ENCODE measurements at places on chromosomes 2 and 18.

- no peak for DNase-seq
Measured at GRCh38 chr18:58882044-58882443, 17.4 kb downstream of the ZNF532 start.

- peak; percentile 68 for DNase-seq
Measured at GRCh38 chr2:191626497-191627151, 51.3 kb upstream of the NABP1 start.

DNA sequence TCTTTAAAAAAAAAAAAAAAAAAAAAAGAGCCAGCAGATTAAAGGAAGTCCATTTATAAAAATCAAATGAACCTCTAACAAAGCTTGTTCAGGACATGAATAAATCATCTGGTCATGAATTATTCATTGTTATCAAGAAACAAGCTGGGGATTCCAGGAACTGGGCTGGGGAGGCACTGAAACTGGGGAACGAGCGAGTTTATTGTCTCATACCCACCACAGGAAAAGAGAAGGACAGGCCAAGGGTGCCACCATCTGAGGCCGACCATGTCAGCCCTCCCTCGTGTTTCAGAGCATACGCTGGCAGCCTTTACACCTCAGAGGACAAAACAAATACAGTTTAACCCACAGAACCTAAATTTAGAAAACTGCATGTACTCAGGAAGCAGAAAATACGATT, 164.2 kb downstream of the VWC2L start:
- DNase-seq, result no peak

- no peak for DNase-seq
Measured at GRCh38 chr2:108941767-108942166, 47.3 kb downstream of the EDAR start.

DNA sequence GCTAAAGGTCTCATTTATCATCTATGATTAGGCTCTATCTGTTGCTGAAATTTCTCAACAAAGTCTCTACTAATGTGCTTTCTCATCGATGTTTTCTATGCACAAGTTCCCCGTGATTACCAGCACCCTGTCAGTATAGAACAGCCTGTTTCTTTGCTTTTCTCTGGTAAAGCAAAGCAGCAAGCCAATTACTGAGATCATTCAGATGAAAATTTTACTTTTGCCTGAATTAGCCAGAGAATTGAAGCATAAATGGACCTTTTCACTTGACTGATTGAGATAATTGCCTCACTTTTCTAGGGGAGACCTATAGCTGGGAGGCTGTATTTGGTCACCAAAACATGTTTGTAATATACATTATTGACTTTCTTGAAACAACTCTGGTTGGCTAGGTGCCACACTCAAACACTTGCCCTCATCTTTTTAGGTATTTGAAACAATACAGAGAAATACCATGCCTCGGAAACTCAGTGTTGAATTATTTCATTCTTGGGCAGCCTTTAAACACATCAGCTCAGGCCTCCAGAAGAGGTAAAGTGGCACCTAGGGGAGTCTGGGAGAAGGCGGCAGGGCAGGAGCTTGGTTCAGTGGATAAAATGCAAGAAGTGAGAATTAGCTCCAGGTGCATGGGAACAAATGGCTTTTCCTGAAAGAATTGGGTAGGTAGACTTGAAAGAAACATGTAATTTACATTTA, 96.2 kb downstream of the GALNT3 start:
- no peak for DNase-seq

GRCh38 chr2:40087434-40087833, 308.4 kb upstream of the THUMPD2 start:
- no peak for DNase-seq

DNA sequence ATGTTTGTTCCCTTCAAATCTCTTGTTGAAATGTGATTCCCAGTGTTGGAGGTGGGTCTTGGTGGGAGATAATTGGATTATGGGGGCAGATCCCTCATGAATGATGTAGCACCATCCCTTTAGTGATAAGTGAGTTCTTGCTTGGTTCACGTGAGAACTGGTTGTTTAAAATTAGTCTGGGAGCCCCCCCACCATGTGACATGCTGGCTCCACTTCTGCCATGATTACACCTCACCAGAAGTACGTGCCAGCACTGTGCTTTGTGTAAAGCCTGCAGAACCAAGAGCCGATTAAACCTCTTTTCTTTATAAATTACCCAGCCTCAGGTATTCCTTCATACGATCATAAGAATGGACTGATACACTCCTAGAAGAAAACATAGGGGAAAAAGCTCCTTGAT, 10.1 kb downstream of the ABI2 start:
- no peak for DNase-seq

- DNase-seq, result no peak
Measured at GRCh38 chr2:240244543-240244942, 104.1 kb upstream of the OTOS start.

- DNase-seq, result peak; percentile 12
Measured at GRCh38 chr2:98601532-98602132, 6.7 kb downstream of the COA5 start.

DNA sequence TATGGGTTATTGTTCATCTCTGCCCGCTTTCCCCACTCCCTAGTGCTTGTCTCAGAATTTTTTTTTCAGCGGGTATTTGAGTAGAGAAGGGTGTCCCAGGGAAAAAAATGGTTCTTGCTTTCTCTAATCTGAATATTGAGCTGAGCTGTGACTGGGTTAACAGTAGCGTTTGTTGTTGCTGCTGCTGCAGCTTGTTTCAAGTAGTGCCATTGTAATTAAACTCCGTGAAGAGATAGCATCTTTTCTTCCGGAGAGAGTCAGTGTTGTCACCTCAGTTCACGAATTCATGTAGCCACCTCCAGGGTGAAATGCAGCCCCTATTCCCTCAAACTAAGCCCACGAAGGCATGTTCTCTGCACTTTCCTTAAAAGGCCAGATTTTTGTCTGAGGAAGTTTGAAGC, 1.5 kb upstream of the AAK1 start:
- no peak for DNase-seq

DNA sequence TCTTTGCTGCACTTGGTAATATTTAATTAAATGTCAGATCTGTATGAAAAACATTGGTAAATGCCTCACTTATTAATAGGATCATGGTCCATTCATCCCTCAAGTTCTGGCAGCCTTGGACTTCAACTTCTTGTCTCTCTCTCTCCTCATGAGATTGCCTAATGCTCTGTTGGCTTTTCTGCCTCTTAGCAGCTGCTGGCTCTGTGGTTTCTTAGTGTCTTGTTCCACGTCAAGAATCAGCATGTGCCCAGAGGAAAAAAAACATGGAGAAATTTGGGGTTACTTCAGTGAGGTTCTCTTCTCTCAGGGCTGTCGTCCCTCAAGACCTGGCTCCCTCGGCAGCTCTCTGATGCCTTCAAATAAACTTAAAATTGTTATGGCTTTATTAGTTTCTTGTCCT, 75.4 kb downstream of the TAF4B start:
- DNase-seq, result no peak

GRCh38 chr2:112916625-112917247, 5.8 kb downstream of the IL37 start:
- DNase-seq, result no peak

GRCh38 chr2:196041786-196042185, 26.9 kb downstream of the DNAH7 start:
- DNase-seq, result no peak

DNA sequence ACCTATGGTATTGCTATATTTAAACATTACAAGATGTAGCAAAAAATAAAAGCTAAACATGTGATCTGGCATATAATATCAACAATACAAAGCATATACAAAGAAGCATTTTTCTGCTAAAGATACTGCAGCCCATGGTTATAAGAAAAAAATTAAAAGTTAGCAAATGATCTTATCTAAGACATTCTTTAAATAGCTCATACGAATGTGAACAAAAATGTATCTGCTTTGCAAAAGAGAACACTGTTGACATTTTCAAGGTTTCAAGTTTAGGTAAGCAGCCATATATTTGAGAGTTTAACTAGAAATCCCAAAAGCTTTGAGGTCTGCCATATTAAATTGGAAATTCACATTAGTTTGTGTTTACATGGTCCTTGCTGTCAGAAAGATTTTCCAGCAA, 301.0 kb upstream of the SLC39A10 start:
- DNase-seq, result no peak

- DNase-seq, result no peak
Measured at GRCh38 chr2:149732730-149733290, 145.2 kb upstream of the MMADHC start.

- DNase-seq, result no peak
Measured at GRCh38 chr2:75022516-75022915, 64.1 kb downstream of the POLE4 start.
